ENCODE measurements at places on chromosomes 1 and 21. TPM values are rescaled to one million over a fixed set of nuclear protein-coding genes. Genes with fewer than 3 reads are reported as not detected.

RNF115 gene
- total RNA-seq = 16.4 TPM

PPP1R15B gene
- 65.5 TPM for total RNA-seq

ADAM30 gene
- not detected for total RNA-seq

PSMB4 gene
- total RNA-seq = 353 TPM

MMEL1 gene
- 1.2 TPM for total RNA-seq

DPT gene
- not detected for total RNA-seq

LIPI gene
- not detected for total RNA-seq

INSRR gene
- 0.14 TPM for total RNA-seq

SPRR5 gene
- total RNA-seq = not detected

ITLN2 gene
- not detected for total RNA-seq

SHE gene
- not detected for total RNA-seq

SH2D5 gene
- total RNA-seq = 0.07 TPM

HSD11B1 gene
- 0.36 TPM for total RNA-seq

SPRR1B gene
- total RNA-seq = not detected

F13B gene
- not detected for total RNA-seq

PPCS gene
- 39.0 TPM for total RNA-seq

All from T-helper 2 cell treated with Interferon-gamma antibody and Interleukin-4, amounts not matched to agents 100 ng/mL and 5 ng/mL, for 36 hours (primary cell).